ENCODE measurements at places on chromosomes 4 and X.

- DNase-seq = no peak
Measured at GRCh38 chr4:168637872-168638756, 141.3 kb downstream of the PALLD start.

- DNase-seq = no peak
Measured at GRCh38 chr4:41796545-41797210, 48.2 kb upstream of the PHOX2B start.

DNA sequence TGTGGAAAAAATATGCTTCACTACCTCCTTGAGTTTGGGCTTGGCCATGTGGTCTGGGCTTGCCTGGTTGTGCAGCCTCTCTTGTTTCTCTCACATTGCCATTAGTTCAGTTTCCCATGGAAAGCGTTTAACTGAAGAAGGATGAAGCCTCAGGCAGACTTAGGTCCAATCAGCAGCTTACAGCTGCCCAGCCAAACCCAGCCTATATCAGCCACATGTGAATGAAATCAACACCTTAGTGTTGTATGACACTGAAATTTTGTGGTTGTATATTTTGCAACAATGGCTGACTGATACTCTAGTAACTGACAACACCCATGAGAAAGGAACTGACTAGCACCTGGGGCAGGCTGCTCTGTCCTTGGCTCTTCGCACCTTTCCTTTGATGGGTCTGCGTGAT is 81.2 kb downstream of the KLF8 start:
- no peak for DNase-seq

DNA sequence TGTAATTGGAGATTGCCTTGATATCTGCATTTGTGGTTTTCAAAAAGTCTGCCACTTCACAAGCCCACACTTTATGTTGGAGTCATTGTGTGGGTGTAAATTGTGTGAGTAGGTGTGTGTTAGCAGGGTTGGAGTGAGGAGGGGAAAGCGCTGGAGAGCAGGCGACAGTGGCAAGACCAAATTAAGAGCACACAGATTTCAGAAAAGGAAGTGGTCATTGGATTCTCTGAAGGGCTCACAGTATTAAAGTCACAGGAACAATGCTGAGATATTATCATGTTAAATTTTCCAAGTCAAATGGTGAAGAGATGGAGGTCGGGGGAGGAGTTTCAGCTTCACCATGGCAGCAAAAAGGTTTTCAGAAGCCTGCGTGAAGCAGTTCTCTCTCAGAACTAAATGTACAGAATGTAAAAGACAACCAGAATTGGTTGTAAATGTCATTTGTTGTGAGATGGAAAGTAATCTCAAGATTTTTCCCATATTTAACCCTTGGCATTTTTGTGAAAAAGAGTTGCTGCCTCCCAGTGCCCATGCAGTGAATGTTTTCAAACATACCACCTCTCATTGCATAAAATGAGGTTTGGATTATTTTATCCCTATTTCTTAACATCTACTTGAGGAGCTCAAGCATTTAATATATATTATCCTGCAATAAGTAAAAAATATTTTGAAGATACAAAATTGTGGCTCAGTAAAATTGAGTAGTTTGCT is 265.9 kb downstream of the ZNF674 start:
- peak; percentile 20 for DNase-seq

- no peak for DNase-seq
Measured at GRCh38 chr4:171583790-171584189, 229.4 kb upstream of the GALNTL6 start.

DNA sequence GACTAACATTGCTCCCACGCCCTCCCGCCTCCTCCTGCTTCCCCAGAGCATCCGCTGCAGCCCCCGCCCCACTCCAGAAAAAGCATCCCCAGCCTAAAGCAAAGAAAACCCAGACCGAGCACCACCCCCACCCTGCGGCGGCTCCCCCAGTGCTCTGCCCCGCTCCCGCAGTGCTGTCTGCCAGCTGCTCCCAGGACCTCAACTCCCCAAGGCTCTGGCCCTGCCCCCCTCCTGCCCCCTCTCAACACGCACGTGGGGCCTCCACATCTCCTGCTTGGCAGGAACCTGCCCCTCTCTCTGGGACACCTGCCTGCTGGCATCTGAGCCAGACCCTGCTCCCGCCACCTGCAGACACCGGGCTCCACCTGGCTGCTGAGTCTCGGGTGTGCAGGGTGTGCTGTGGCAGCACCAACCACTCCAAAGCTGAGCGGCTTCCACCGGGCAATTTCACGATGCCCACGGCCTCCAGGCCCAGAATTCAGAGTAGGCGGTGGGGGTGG is 79.4 kb downstream of the FAM53A start:
- DNase-seq = no peak

- DNase-seq = no peak
Measured at GRCh38 chrX:96373047-96373355, 311.6 kb upstream of the DIAPH2 start.

GRCh38 chr4:126264839-126265238 is 950.1 kb downstream of the FAT4 start:
- no peak for DNase-seq

DNA sequence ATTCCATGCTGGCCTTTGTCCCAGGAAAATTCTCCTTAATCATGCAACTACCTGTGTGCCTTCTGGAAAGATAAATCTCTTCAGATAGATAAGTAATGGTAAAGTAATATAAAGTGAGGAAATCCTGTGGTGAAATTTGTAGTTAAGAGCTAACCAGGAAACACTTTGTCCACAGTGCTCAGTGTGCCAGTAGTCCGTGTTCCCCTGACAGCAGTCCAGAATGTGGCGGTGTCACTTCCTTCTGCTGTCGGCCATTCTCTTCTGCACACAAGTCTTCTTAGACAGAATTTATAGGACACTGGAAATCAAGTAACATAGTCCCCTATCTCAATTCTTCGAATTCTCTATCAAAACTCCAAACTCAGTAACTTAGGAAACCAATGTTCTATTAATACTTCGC is 5.7 kb upstream of the CXXC4 start:
- DNase-seq = no peak

DNA sequence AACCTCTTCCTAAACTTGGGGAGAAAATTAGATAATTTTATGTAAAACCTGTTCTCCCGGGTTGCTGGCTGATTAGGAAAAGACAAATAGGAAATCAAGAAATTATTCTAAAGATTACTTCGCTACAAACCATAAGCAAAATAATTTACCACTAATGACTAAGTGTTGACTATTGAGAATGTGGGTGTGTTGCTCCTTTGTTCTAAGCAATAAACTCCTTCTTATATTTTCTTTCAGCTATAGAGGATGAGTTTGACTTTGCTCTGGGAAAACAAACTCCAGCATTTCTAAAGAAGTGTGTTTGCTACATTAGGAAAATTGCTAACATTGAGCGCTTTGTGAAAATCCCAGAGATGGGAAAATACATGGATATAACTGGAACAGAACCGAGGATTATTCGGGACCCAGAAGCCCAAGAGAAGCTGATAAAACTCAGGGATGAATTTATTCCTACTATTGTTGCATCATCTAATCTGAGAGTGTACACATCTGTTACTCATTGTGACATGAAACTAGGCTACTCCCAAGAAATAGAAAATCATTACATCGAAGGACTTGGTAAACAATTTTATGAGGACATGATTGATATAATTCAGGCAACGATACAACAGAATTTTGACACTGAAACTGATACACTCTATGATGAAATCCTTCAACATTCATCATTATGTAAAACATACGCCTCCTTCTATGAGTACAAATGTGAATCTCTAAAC is 194.2 kb downstream of the NWD2 start:
- no peak for DNase-seq

DNA sequence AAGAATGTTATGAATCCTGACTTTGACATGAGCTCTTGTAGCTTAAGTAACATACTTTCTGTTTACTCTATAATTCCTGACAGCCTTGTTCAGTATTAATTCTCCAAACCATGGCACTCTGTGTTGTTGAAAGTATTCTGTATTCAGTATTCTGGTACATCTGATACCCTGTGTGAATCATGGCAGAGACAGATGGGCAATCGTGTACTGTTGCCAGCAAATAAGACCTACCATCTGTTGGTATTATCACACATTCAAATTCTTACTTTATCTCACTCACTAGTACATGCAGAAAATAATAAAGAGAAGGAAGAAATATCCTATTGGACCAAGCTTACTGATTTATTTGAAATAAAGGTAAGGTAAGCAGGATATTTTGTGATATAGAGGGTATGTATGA is 7.9 kb downstream of the MBTPS2 start:
- no peak for DNase-seq

- no peak for DNase-seq
Measured at GRCh38 chr4:48585401-48585800, 95.3 kb downstream of the ZAR1 start.

- no peak for DNase-seq
Measured at GRCh38 chrX:24796204-24796603, 102.5 kb downstream of the POLA1 start.

Data from CD4-positive, CD25-positive, alpha-beta regulatory T cell (primary cell).